ENCODE measurements at places on chromosomes 5 and 9.

- no peak for DNase-seq
These were observed 114.1 kb downstream of the BRINP1 start for GRCh38 chr9:119255116-119255515.

DNA sequence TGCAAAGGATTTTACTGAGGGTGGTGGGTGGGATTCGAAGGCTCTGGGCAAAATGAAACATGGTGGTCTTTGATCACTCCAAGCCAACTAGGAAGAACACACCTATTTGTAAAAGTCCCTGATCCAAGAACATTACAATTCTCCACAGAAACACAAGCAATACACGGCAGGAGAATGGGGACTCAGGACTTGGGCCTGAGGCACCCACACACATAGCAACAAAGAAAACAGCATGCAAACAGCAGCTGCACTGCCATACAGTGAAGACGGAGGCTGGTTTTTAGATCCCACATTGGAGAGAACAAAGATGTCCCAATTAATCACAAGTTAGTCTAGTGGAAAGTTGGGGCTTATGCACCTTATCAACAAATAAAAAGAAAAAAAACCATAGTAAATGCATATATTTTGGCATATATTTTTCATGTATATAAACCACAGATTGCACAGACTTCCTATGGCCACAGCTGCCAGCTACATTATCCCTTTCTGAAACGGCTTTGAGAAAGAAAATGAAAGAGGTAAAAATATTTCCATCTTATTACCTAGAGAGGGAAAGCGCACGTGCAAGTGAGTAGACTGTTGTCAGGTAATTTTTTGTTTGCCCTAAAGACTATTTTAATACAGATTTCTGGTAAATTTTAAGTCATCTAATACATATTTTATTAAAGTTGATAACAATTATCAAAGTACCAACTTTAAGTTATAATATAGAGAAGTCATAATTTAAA is 410.9 kb downstream of the BNC2 start:
- no peak for DNase-seq

- no peak for DNase-seq
These were observed 70.8 kb upstream of the XPA start for GRCh38 chr9:97767891-97768290.

- DNase-seq: no peak
These were observed 115.5 kb upstream of the STARD4 start for GRCh38 chr5:111627862-111628261.

GRCh38 chr5:115418788-115419187 is 122.3 kb upstream of the CCDC112 start:
- no peak for DNase-seq

DNA sequence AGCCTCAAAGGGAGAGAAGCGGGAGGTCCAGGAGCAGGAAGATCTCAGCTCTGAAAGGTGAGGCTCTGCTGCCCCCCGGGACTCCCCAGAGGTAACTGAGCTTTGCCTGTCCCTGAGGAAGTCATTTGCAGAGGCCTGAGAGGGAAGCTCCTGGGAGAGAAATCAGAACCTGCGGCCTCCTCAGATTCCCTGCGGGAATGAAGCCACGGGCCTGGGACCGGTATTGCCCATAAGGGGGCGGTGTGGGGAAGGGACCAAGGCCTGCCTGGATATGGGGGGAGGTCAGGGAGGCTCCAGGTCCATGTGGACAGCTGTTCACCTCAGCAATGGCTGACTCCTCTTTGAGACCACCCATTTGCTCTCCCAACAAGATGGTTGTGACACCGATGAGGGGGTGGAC is 1.3 kb downstream of the SPATA31E1 start:
- DNase-seq: no peak
